ENCODE measurements at places on chromosomes 2 and 18.

GRCh38 chr2:127669056-127669455, 6.3 kb downstream of the LIMS2 start:
- DNase-seq, result no peak

DNA sequence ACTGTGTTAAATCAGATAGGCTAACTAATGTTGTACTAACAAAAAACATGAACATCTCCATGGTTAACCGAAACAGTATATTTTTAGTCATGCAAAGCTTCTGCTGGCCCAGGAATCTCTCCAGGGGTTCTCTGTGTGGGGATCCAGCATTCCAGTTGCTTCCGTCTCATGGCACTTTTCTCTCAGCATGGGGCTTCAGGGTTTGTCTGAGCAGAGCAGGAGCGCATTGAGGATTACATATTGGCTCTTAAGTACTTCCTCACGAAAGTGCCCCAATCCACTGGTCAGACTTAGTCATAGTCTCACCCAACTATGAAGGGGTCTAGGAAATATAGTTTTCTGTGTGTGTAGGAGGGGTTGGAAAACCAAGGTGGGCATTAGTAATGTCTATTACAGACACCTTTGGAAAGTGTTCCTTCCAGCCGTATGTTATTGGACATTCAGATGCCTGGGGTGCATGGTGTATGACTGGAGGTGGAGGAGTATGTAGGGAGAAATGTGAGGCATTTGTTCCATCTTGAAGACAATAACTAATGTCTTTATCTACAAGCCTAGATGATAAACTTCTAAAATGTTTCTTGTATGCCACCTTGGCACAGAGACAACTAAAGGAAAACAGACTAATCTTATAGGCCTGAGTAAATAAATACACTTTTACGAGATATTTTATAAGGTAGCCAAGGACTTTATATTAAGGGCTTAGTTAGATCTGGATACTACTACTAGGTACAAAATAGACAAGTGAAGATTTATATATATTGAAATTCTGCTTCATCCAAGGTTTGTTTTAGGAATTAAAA, 123.8 kb upstream of the ZEB2 start:
- DNase-seq, result no peak

DNA sequence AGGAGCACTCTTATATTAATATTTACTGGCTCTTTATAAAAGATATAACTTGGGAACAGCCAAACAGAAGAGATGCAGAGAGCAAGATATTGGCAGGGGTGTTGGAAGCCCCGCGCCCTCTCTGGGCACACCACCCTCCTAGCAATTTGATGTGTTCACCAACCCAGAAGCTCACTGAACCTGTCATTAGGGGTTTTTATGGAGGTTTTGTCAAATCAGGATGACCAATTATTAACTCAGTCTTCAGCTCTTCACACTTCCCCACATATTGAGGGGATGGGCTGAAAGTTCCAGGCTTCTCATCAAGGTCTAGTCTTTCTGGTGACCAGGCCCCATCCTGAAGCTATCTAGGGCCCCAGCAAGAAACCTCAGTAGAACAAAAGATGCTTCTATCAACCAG, 10.9 kb upstream of the INO80D start:
- DNase-seq, result no peak

- DNase-seq, result no peak
Measured at GRCh38 chr18:66156946-66157687, 406.3 kb downstream of the CDH7 start.

DNA sequence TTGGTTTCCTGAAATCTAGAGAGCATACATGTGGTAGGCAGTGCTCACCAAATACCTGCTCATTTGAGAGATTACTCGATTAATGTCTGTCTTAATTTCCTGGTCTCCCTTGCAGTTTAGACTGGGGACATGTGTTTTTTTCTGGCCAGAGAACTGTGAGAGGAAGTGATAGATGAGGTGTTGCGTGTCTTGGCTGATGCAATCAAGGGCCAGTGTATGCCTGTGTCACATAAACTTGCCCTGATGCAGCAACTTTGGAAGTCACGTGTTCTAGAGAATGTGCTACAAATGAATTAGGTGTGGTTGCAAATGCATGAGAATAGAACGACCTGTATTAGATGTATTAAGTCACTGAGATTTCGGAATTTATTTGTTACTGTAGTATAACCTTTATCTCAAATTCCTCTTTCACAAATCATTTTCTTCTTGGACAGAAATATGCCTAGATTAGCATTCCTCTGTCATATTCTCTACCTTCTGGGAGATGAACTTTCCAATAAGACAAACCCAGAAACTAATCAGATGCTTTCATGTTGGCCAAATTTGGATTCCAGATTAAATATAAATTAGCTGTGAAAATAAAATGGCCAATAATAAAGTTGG, 9.9 kb upstream of the IL1A start:
- peak; percentile 45 for DNase-seq

DNA sequence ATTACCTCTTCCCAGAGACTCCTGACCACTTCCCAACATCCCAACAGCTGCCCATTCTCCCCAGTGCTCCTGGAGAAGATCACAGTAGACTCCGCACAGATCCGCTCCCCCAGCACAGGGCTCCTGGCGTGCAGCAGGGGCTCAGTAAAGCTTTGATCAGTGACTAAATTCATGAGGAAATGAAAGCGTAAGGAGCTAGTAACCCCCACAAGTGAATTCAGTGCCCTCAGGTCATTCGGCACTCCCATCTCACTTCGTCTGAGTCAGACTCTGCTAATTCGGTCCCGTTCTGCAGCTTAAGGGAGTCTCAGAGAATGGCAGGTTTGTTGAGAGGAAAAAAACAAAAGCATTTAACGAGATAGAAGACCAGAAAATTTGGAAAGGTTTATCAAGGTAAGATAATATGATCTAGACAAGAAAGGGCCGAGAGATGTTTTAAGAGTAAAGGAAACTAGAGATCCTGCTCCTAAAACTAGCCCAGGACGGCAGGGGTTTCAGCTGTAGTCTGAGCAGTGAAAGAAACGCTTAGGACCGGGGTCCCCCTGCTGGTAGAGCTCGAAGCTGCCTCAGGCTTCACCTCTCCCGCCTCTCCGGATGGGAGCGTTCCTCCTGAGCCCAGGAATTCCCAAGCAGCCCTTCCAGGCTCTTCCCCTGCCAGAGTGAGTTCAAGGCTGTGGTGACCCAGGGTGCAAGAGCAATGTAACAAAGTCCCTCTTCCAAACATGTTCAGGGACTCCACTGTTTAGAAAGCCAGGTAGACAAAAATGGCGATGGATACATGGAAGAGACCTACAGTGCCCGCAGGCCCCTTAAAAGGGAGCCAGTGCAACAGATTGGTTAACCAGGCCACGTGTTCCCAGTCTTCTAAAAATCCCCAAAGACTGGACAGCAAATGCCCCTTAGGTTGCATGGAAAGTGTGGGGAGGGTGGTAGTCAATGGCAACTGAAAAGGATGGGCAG, 127.3 kb downstream of the DNER start:
- DNase-seq, result peak; percentile 15

DNA sequence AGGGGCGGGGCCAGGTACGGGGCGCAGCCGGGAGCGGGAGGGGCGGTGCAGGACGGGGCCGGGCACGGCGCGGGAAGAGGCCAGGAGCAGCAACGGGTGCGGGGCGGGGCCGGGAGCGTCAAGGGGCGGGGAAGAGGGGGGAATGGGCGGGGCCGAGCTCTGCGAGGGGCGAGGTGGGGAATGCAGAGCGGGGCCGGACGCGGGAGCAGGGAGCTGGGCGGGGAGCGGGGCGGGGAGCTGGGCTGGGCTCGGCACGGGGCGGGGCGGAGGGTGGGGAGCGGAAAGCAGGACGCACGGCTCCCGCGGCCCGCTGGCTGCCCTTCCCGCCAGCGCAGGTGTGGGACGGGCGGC, at the start of gene IMPA2:
IMPA2 (plus strand) TSS at position 316 of the 351 bp plus-strand sequence. CDS start 163 bp downstream, outside the sequence.
- no peak for DNase-seq

DNA sequence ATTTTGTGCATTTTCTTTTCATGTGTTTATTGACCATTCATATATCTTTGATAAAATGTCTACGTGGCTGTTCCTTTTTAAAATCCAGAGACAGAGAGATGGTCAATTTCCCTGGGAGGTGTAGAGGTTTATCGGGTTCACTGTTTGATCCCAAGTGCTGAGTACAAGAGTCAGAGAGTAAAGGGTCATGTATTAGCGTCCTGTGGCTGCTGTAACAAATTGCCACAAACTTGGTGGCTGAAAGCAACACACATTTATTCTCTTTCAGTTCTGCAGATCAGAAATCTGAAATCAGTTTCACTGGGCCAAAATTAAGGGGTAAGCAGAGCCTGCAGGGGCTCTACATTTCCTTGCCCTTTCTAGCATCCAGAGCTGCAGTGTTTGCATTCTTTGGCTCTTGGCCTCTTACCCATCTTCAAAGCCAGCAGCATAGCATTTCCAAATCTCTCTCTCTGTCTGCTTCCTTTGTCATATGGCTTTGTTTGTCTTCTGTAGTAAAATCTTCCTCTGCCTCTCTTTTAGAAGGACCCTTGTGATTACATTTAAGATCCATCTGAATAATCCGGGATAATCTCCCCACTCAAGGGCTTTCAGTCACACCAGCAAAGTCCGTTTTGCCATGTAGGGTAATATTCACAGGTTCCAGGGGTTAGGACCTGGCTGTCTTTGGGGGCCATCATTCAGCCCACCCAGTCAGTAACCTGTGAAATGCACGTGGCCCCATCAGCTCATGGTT, 49.9 kb downstream of the TMEM17 start:
- DNase-seq, result no peak

DNA sequence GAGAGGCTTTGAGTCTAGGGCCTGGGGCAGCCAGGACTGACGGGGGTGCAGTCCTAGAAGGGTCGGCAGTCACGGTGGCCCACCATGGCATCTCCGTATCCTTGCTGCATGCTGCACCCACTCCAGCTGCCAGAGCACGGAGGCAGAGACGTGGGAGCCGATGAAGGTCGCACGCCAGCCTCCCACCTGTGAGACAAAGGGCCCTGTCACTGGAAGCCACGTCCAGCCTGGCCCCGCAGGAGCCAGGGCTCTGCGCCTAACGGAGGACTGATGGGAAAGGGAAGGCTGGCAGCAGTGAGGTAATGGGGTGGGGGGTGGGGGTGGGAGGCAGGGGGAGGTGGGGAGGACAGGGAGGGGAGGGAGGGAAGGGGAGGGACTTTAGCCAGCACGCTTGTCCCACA, 21.9 kb downstream of the ITM2C start:
- DNase-seq, result no peak

DNA sequence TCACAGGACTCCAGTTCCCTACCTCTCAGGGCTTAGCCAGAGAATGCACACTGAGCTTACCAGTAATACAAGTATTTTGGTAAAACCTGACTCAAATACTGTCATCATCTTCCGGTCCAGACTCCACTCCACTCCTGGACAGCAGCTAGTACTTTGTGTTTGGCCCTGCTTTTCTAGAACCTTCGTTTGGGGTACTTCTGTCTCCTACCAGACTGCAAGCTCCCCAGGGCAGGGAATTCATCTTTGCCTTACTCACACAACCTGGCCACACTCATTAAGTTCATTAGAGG, 108.9 kb upstream of the CDC42EP3 start:
- DNase-seq, result no peak

GRCh38 chr18:76499637-76500340, 4.7 kb upstream of the ZNF516 start:
- no peak for DNase-seq

DNA sequence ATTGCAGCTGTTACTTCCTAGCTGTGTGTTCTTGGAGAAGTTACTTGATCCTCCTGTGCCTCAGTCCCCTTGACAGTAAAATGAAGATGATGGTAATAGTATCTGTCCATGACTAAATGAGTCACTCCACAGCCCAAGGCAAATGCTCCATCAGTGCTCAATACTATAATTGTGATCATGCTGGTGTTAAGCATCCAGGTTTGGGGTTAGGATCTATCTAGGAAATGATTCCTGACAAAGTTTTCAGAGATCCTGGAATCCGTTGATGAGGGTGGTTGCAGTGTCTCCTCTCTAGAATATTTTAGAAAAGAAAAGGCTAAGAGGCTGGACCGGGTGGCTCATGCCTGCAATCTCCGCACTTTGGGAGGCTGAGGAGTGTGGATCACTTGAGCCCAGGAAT, 2.7 kb upstream of the PRELID3A start:
- no peak for DNase-seq

- DNase-seq, result no peak
Measured at GRCh38 chr2:201218780-201219179, 35.8 kb downstream of the CASP10 start.

- no peak for DNase-seq
Measured at GRCh38 chr2:137228566-137228965, 463.2 kb downstream of the THSD7B start.

- peak; percentile 70 for DNase-seq
Measured at GRCh38 chr2:205766779-205767359, 84.6 kb downstream of the NRP2 start.

DNA sequence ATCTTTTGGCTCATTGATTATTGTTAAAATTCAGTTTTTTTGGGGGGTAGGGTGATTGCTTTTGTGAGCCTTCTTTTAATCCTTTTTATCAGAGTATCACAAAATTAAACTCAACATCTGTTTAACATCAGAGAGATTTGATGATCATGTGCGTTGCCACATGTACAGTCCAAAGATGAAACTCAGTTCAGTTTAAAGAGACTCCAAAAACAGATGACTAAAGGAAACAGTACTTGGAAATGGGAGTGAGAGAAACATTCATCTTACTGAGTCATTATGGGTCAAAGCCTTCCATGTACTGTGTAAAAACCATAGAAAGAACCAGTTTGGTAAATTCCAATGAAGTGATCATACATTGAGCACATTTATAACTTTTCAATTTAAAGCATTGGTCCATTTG, 53.0 kb downstream of the LYPD6 start:
- DNase-seq, result no peak

- DNase-seq, result peak; percentile 75
Measured at GRCh38 chr2:25161055-25161781, 7.2 kb downstream of the POMC start.

DNA sequence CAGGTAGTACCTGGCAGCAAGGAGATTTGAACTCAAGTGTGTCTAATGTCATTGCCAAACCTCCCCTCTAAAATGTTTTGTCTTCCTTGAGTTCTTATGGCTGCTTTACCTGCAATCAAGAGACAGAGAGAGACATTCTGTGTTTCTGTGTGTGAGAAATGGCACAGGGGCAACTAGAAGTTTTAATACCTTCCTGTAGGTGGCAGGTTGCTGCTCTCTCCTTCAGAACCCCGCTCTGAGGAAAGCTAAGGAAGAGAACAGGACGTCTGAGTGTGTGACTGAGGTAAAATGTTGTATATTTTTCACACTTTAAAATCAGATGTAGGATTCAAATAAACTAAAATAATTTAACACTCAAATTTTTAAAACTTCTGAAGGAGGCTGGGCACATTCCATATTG, 19.2 kb downstream of the DTNA start:
- DNase-seq, result no peak

- DNase-seq, result no peak
Measured at GRCh38 chr2:161943011-161943410, 131.0 kb downstream of the DPP4 start.
